ENCODE measurements at places on chromosomes 7 and 10.

DNA sequence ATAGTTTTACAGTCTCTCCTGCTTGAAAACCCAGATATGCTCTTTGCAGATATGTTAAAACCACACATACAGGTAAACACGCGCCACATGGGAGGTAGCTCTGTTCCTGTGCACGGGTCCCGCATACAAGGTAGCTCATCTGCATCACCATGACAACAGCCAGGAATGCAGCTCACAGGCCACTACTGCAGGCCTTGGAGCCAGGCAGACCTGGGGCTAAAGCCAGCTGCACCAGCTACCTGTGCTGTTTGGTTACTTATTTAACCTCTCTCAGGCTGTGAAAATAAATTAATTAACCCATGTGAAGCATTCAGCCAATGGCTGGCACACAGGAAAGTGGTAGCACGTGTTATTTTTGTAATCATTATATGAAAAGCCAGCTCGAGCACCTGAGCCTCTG, 428.3 kb downstream of the TNS3 start:
- DNase-seq, result no peak

GRCh38 chr7:132328047-132328620, 248.1 kb downstream of the PLXNA4 start:
- no peak for DNase-seq

DNA sequence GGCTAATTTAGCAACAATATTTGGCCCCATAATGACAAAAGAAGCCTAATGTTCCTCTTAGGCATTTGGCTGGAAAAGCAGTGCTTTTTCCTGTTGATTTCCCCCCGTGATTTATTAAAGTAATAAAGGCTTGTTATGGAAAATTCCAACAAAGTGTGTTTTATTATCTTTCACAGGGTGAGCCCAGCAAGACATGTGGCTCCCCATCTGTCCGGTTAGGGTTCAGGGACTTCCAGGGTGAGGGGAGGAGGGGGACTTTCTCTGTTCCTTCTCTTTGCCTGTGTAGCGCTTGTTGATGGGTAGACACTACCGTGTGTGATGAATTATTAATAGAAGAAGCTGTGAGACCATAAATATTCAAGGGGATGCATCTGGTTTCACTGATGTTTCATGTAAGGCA, 39.0 kb downstream of the HTR5A start:
- DNase-seq, result no peak

DNA sequence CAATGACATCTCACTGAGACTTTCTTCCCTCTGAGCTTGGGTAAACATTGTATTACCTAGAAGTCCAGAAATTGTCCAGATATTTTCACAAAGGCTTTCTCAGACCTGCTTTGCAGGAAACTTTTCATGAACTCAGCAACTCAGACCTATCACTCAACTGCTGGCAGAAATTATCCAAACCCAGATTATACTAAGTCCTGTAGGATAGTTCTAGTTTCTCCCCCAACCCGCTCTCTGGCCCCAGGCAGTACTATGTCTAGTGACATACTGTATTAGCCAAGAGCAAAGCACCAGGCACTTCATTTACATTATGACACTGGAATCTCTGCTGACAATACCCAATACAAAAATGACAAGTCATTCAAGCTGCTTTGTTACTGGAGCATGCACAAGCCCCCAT, 75.0 kb downstream of the RHOBTB1 start:
- DNase-seq, result no peak

DNA sequence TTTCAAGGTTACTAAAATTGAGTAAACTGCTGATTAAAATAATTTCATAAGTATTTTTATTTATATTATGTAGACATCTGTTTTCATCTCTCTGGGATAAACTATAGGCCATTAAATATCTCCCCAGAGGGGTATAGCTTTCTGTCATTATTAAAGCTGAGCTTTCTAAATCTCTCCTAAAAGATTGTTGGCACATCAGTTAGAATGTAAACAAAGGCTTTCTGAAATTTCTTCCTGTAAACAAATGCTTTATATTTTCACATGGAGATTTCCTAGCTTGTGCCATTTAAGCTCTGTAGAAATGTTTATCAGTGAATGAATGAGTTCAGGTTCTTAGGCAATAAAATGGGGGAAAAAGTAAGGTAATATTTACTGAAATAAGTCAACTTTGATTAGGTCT, 35.7 kb downstream of the PPP1R9A start:
- no peak for DNase-seq

GRCh38 chr7:52269669-52270068, 765.8 kb upstream of the POM121L12 start:
- DNase-seq, result no peak

DNA sequence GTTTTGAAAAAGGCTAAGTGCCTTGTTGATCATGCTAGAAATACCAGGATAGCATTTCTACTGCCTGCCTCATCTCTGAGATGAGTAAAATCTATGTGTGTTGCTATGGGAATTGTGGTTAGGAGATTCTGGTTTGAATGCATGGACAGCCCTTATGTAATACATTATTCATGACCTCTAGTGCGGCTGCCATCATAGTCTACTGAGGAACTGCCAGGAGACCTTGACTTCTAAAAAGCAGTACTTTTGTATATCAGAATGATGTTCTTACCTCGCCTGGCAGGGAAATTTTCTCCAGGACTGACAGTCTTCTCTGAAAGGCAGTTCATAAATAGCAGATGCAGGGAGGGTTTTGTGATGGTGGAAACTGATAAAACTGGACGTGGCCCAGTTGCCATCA, 248.5 kb downstream of the NSUN6 start:
- no peak for DNase-seq

DNA sequence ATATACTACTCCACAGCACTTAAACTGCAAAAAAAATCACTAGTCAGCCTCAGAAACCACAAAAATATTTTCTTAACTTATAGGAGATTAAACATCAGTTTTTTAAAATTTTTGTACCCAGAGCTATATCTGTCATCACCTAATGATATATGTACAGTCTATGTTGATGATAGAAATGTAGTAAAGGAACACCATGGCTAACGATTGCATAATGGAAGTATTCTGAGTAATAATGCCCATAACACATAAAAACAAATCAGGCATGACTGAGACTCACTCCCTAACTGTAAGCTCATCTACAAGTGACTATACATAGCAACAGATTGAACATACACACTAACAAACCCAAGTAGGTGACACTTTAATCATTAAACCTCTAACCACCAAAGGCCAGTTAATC, 51.3 kb downstream of the TSPAN12 start:
- DNase-seq, result no peak

GRCh38 chr7:50315739-50316671, 11.5 kb downstream of the IKZF1 start:
- no peak for DNase-seq

DNA sequence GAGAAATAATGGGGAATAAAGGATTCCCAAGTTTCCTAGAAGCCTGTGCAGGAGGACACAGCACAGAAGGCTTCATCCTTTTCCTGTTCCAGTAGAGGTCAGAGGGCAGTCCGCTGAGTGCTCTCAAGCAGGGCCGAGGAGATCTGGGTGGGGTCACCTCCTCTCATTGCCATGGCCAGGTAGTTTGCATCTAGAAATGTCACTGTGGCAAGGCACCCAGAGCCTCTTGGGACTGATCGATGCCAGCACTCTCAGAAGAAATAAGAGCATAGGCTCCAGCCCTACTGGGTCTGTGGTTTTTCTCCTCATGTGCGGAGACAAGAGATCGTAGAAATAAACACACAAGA, 7.9 kb downstream of the NUB1 start:
- DNase-seq, result no peak

DNA sequence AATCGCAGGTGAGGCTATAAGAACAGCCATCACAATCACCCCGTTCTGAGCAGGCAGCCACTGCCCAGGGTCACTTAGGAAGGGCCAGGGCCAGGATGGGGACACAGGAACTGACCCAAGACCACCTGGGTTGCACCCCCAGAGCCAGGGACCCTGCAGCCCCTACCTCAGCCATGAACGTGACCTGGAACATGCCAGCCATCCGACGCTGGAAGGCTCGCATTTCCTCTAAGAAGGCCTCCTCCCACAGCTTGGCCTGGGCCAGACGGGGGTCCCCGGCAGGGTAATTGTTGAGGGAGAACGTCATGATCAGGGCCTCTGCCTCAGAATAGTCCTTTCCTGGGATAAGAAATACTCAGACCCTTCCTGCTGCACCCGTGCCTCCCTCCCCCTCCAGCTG, 5.0 kb downstream of the NPC1L1 start:
- no peak for DNase-seq

DNA sequence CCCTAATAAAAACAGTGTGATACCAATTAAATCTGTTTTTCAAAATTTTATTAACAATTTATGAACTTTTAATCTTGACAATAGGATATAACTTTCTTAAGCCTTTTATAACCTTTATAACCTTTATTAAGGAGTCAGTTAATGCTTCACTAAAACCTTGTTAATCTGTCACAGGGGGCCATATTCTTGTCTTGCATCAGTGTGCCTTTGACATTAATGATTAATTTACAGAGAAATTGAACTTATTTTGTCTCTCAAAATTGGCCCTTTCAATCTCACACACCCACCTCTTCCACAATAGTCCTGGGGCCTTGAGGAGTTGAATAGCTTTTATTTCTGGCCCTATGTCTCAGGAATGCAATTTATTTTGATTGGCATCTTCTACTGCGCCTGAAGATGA, 68.5 kb downstream of the AKR1C4 start:
- DNase-seq, result no peak

DNA sequence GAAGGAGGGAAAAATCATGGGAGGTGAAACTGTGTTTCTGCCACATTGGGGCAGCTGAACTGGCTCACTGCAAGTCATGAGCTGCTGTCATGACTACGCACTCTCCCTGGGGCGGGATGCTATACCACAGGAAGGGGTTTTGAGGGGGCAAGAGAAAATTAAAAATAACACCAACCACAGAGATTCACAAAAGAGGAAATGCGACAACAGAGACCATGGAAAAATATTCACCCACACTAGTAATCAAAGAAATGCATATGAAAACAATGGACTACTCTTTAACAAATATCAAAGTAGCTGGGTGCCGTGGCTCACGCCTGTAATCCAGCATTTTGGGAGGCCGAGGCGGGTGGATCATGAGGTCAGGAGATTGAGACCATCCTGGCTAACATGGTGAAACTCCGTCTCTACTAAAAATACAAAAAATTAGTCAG, 65.2 kb upstream of the TM9SF3 start:
- no peak for DNase-seq

DNA sequence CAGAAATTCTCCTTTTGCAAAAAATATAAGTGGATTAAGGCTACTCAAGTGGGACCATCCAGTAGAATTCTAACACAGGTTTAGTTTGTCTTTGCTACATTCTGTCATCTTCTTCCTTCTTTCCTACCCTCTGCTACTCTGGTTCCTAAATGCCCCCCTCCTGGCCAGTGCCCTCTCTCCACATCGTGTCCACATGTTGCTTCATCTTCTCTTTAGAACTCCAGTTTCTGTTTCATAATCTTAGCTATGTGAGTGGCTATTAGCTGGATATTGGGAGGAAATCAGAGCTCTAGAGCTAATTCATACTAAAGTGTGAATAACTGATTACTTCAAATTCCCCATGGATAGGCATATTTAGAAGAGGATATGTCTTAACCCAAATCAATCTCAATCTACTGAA, 528.5 kb downstream of the LRMDA start:
- no peak for DNase-seq

DNA sequence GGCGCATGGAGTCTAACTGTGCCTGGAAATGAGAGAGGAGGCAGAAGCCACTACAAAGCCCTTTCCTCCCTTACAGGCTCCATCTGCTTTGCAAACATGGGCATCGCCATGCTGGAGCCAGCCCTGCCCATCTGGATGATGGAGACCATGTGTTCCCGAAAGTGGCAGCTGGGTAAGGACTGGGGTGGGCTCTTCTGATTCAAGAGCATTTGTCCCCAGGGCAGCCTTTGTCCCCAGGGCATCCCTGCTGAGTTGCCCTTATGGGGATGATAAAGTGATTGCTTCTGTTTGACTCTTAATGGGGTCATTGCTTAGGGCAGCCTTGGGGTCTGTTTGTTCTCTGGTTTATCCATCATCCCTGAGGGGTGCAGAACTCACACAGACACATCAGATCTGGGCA, 16.8 kb downstream of the SLC18A2 start:
- DNase-seq, result no peak

- no peak for DNase-seq
These were observed 3.4 kb downstream of the ZNF789 start for GRCh38 chr7:99476107-99476506.

DNA sequence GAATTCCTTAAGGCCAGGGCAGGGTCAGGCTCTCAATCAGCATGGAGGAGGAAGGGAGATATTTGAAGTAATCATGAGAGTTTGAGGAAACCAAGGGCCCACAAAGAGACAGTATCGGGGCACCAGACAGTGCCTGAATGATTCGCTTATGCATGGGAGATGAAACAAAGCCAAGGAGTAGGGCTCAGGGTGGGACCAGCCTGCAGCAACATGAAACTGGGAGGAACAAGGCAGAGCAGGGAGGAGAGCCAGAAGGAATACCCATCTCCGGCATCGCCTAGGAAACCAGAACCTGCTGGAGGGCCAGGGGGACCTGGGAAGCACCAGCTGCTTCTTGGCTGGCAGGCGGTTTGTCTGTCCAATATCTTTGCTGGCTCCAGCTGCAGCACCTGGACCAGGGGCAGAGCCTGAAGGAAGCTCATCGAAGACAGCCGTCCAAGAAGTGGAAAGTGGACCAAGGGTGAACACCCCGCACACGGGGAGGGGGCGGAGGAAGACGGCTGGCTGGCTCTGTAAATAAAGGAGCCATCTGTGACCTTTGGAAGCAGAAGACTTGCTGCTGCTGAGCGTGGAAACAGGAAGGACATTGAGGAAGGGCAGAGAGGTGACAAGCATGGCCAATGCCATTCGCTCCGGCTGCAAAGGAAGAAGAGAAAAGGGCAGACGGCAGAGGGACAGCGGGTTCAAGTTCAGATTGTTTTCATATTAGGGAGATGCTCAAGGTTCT, 34.4 kb upstream of the ECHDC3 start:
- no peak for DNase-seq

DNA sequence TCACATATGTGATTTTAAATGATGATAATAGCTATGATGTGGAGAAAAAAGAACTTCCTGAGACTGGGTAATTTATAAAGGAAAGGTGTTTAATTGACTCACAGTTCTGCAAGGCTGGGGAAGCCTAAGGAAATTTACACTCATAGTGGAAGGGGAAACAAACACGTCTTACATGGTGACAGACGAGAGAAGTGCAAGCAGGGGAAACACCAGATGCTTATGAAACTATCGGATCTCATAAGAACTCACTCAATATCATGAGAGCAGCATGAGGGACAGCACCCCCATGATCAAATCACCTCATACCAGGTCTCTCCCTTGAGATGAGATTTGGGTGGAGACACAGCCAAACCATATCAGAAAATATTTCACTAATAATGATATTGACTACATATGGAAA, 4.1 kb upstream of the LIPN start:
- no peak for DNase-seq

DNA sequence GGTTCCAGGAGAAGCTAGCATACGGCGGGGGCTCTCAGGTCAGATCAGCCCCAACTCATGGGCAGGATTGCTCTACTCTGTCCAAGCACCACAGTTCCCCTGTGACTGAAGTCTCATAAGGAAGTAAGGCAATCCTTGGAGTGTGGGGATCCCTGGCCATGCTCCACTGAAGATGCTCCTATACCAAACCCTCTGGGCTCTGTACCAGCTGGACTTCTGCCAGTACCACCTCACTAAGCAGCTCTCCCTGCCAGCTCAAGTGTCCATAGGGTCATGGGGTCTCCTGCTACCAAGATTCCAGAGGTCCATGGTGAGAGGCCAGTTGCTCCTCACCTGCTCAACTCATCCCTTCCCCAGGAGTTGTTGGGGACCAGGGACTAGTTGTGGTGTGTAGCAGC, 355.7 kb upstream of the STEAP1 start:
- no peak for DNase-seq

- DNase-seq, result no peak
These were observed 79.9 kb upstream of the ANLN start for GRCh38 chr7:36309716-36310115.

Measured in C1 segment of cervical spinal cord (tissue), 14 donors.